ENCODE measurements at places on chromosomes 4 and X.

GRCh38 chrX:31291131-31291530, 219.3 kb upstream of the FTHL17 start:
- no peak for DNase-seq

- no peak for DNase-seq
Measured at GRCh38 chr4:3202836-3203820, 45.8 kb upstream of the MSANTD1 start.

- DNase-seq, result no peak
Measured at GRCh38 chrX:103747163-103747562, 29.5 kb upstream of the PLP1 start.

- DNase-seq, result no peak
Measured at GRCh38 chrX:53429755-53430154, 4.4 kb downstream of the HSD17B10 start.

GRCh38 chr4:48603366-48604003, 113.4 kb downstream of the ZAR1 start:
- DNase-seq, result no peak

- DNase-seq, result no peak
Measured at GRCh38 chrX:6810776-6811175, 275.9 kb upstream of the VCX3A start.

DNA sequence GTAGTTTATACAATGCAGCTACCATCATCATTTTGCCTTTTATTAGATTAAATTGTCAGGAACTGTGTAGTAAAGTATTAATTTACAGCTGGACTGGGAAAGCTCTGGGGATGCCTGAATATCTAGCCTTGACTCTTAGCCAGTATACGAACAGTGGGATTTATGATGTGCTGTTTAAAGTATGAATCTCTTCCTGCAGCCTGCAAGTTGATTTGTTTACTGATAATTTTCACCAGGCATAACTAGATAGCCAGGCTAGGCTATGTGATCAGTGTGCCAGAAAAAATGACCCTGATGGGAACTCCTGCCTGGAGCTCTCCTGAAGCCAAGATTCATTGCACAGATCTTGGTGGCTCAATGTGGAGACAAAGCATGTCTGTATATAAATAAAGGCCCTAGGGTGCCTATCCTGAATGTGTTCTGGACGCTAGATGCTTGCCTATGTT, 119.2 kb downstream of the SCLT1 start:
- no peak for DNase-seq

GRCh38 chrX:148314876-148315275, 185.5 kb upstream of the AFF2 start:
- DNase-seq, result no peak

DNA sequence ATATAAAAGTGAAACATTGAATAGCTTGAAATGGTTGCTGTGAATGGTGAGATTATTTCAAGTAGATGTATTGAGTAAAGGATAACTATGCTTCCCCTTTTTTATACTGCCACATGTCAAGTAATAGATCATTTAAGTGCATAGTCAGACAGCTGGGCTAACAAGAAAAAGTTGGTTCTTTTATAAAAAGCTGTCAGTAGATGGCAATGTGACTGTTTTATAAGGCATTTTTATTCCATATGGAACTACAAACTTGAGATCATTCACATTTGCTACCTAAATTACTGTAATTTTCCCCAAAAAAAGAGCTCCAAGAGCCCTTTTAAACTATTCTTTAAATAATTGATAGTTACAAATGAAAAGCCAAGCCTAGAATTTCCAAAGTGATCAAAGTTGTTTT, 831.0 kb downstream of the C4orf33 start:
- no peak for DNase-seq

- DNase-seq, result no peak
Measured at GRCh38 chr4:98614662-98615061, 43.7 kb downstream of the TSPAN5 start.

DNA sequence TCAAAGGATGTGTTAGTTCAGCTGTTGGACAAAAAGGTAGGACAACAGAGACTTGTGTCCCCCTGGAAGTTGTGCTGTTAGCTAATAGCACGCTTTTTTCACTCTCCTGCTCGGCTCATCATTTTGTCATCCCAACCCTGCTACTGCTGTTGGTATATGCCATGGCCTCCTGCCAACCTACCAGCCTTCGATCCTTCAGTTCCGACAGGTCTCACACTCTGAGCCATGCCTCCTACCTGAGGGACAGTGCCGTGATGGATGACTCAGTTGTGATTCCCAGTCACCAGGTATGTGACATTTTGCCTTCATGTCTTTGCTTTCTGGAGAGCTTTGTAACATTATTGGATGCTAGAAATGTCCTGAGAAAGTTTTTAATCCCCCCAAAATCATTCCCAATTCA, 268.1 kb downstream of the ANK2 start:
- DNase-seq, result no peak

GRCh38 chr4:38004887-38005286, 44.7 kb downstream of the PTTG2 start:
- peak; percentile 3 for DNase-seq

GRCh38 chr4:182924497-182924896, 7.3 kb upstream of the DCTD start:
- no peak for DNase-seq

GRCh38 chrX:5648941-5649568, 579.6 kb downstream of the NLGN4X start:
- no peak for DNase-seq

GRCh38 chrX:154040307-154040756, 20.6 kb upstream of the IRAK1 start:
- no peak for DNase-seq

DNA sequence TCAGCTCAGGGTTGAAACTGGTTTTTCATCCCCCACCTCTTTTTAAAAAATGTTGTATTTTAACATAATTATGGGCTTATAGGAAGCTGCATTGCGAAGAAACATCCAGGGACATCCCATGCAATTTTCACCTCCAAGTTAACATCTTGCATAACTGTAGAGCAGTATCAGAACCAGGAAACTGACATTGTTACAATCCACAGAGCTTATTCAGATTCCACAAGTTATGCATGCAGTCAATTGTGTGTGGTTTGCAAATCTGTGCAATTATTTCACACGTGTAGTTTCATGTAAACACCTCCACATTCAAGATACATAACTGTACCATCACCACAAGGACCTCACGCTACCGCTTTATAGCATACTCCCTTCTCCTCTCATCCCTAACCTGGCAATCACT, 97.5 kb upstream of the GATB start:
- DNase-seq, result no peak

DNA sequence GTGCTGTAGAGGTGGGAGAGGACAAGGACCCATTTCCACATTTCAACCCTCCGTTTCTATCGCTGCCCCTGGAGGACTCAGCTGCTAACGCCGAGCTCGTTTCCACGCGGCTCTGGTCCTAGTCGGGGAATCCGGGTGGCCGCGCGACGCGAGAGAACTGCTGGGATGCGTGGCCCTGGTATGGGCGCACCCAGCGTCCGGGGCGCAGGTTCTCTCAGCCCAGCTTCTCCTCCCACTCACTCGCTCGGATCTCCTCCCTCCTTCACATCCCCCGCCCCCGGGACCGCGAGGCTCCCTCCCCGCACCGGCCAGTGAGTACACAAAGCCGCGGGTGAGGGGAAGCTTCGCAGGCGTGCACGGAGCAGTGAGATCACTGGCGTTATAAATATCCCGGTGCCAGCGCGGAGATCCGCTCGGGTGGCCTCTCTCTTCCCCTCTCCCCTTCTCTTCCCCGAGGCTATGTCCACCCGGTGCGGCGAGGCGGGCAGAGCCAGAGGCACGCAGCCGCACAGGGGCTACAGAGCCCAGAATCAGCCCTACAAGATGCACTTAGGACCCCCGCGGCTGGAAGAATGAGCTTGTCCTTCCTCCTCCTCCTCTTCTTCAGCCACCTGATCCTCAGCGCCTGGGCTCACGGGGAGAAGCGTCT, at the start of gene FGF5:
FGF5 (plus strand) TSS at position 412 of the 649 bp plus-strand sequence; CDS start at position 573, 161 bp downstream.
- no peak for DNase-seq

DNA sequence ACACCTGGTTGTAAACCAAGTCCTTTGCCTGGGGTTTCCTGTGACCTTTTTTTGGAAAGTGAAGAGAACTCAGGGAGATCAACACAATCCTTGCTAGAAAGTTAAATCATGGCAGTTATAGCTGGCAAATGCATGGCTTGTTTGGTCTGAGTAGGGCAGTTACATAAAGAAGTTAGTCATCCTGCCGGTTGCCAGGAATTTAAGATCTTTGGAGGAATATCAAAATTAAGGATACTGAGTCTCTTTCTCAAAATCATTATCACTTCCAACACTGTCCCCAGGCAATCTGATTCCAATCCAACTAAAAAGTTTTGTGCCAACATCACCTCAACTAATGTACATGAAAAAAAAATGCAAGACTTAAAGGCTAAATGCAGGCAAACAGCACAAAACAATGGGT, 40.3 kb downstream of the C4orf54 start:
- no peak for DNase-seq

- DNase-seq, result no peak
Measured at GRCh38 chr4:188194421-188194820, 55.2 kb downstream of the TRIML1 start.

- no peak for DNase-seq
Measured at GRCh38 chr4:156568041-156568440, 403.6 kb downstream of the PDGFC start.

- DNase-seq, result no peak
Measured at GRCh38 chr4:111268769-111269414, 646.0 kb upstream of the PITX2 start.

- DNase-seq, result no peak
Measured at GRCh38 chr4:117793845-117794480, 240.3 kb upstream of the NDST3 start.

DNA sequence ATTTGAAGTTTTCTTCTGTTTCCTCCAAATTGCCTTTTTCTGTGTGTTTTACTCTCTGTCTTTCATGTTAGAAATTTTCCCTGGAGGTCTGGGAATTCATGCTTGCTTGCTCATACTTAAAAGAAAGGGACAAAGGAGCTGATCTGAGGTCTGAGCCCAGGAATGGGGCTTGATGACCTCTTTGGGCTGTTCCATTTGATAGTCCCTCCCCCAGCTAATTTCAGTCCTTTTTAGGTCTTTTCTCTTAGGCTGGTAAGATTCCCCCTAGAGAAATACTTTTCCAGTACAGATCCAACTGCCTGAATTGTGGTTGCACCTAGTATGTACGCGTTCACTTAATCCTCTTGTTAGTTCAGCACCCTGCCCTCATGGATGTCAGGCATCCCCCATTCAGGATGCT, 5.5 kb upstream of the PIGA start:
- no peak for DNase-seq

- DNase-seq, result no peak
Measured at GRCh38 chrX:153927672-153927921, 1.5 kb upstream of the ARHGAP4 start.

DNA sequence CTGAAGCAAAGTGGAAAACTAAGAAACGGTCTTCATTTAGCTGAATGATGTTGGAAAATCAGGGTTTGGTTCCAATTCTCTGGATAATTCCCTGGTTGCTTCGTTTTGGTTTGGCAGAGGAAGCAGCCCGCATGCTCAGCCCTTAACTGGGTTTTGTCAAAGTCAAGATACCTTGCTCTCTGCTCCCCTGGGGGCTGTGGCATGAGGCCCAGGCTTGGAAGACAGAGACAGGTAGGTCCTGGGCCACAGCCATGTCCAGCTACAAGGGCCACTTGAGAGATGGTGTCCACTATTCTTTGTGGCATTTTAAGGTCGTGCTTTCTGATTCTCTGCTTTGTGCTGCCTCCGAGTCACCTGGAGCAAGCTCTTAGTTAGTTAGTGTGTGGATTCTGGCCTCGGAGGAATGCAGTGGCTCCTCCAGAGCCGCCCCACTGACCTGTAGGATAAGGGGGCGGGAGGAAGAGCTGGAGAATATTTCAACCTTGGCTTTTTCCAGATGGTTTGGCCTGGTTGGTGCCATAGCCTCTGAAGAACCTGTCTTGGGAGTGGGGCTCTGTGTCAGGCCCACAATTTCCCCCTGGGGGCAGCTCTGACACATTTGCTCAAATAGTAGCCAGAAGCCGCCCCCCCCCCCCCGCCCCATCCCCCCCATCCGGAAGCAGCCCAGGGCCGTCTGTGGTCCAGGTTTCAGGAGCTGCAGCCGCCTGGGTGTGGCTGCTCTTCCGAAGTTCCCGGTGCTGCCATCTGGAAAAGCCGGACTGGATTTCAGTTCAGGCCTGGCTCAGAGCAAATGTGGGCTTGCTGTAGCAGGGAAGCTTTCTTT, 147.1 kb downstream of the NHS start:
- no peak for DNase-seq

DNA sequence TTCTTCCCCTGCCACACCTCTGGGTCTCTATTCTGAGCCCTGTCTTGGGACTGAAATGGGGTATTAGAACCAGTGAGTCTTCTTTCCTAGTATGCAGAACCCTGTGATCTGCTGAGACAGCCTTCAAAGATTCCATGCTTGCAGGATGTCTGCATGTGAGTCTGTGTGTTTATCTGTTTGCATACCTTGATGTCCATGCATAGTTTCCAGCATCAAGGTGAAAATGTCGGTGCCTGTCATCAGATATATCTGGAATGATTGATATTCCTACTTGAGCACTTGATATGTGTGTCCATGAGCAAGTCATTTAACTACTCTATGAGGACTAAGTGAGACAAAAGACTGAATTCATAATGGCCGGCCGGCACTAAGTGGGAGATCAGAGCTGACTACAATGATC, 117.0 kb upstream of the HS3ST1 start:
- DNase-seq, result no peak

DNA sequence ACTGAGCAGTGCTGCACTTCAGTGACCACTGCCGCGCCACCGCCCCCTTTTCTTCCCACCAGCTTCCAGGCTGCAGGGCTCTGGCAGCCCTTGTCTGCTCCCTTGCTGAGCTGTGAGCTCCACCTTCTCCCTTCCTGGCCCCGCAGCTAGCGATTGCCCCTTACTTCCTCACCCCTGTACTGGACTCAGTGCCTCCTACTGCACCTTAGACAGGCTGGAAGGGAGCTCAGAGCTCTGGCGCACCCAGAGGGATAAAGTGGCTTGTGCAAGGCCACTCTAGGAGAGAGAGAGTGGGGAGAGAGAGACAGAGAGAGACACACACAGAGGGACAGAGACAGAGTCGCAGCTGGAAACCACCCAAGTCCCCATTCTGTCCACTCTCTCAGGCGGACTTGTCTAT, 6.0 kb downstream of the RASL11B start:
- peak; percentile 47 for DNase-seq

DNA sequence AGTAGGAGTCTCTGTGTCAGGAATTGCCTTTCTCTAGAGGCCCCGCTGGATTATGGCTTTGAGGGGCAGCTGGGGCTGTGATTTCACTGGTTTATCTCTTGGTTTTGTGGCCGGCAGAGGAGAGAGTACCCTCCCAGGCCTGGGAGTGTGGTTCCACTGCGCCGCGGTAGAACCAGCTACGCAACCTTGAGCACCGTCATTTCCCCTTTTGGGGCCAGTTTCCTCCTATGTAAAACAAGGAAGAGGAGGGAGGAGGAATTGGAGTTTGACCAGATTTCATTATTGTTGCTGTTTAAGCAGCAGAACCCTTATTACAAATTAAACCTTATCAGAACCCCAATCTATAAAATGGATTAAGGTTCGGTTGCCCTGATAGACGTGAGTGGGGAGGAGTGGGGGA, 4.4 kb downstream of the SOX3 start:
- no peak for DNase-seq

DNA sequence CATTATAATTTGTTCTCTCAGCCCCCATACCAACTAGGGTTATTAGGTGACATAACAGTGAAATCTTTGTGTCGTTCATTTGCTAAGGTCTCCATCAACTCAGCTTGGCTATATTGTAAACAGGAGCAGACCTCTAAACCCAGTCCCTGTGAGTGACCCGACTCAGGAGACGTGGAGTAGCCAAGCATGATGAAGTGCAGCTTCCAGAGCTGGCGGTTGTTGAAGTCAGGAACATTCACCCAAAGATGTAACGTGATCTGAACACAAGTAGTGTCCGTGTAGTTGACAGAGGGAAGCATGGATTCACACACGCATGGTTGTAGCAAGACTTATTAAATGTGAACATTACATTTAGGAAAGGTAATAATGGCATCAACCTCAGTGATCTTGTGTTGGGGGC, 102.3 kb downstream of the FAM193A start:
- no peak for DNase-seq

Data from DMS79 (cell line).